ENCODE measurements at places on chromosomes 7 and 10. TPM values are rescaled to one million over a fixed set of nuclear protein-coding genes. Genes with fewer than 3 reads are reported as not detected.

- DNase-seq, result no peak
Measured at GRCh38 chr10:26357203-26357602, 80.9 kb upstream of the APBB1IP start.

DNA sequence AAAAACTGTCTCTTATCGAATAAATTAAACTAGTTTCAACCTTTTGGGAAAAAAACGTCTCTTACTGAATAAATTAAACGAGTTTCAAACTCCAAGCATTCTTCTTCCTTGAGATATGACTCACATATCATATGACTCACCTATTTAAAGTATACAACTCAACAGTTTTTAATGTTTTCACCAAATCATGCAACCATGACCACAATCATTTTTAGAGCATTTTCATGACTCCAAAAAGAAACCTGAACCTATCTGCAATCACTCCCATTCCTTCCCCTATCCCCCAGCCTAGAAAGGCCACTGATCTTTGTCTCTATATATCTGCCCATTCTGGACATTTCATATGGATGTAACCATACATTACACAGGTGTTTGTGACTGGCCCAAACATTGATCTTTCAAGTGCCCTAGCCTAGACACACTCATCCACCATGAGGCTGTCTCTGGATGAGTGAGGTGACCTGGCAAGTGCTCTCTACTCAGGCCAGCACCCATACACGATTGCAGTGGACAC lies 115.3 kb downstream of the PIP4K2A start:
- DNase-seq, result no peak

- DNase-seq, result no peak
Measured at GRCh38 chr10:110376021-110376766, 71.5 kb upstream of the SMNDC1 start.

DNA sequence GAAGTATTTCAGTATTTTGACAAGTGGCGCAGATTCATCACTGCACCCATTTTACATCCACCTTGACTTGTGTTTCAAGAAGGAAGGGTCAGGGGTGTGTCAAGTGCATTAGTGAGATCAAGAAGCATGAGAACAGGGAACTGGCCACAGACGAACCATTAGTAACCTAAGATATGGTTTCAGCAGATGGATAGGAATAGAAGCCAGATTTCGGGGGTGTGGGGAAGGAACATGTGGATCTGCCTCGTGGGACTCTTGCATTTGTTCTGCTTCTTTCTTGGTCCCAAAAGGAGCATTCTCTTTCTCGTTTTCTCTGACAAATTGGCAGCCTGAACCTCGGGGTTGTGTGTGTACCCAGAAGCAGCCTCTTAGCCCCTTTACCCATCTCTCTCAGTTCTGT lies 9.6 kb downstream of the DENND2A start:
- DNase-seq, result no peak

The VIPR2 gene
- 0.80 TPM for total RNA-seq

DNA sequence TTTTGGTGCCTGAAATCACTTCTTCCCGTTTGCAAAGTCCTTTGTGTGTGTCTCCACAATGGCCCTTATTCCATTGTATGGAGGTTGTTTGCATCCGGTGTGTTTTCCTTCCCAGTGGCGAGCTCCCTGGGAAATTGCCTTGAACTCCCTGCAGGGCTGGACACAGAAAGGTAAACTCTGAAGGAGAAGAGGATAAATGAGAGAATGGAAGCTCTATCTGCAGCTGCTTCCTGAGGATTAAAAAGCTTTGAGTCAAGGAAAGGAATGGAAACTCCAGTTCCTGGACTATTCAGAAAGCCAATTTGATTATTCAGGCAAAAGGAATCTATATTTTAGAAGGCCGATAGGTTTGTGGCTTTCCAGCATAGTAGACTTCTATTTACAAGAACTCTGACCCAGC lies 4.4 kb upstream of the GRK5 start:
- no peak for DNase-seq

DNA sequence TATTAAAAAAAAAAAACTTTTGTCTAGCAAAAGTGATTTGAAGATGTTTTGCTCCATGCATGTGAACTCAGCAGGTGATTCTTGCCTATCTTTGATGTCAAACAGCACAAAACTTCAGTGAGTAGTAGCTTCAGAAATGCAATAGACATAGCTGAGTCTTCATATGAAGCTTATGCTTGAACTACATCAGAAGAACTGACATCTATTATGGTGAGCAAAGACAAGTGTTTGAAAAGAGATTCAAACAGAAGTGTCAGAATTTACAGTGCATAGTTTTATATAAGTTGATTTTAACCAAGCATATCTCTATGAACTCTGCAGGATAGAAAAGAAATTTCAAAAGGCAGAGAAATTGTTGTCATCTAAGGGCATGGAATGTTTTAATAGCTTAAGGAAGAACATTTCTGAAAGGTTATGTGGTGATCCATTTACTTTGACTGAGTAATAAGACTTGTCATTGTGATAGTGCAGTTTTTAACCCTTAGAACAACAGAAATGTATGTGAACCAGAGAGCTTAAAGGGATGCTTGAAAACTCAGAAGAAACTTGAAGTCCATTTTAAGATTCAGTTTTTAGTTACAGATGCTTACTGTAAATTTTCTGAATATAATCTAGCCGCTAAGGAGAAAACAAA lies 351.4 kb downstream of the MDFIC start:
- no peak for DNase-seq

GRCh38 chr10:61786728-61787127 lies 114.8 kb upstream of the ARID5B start:
- no peak for DNase-seq

DNA sequence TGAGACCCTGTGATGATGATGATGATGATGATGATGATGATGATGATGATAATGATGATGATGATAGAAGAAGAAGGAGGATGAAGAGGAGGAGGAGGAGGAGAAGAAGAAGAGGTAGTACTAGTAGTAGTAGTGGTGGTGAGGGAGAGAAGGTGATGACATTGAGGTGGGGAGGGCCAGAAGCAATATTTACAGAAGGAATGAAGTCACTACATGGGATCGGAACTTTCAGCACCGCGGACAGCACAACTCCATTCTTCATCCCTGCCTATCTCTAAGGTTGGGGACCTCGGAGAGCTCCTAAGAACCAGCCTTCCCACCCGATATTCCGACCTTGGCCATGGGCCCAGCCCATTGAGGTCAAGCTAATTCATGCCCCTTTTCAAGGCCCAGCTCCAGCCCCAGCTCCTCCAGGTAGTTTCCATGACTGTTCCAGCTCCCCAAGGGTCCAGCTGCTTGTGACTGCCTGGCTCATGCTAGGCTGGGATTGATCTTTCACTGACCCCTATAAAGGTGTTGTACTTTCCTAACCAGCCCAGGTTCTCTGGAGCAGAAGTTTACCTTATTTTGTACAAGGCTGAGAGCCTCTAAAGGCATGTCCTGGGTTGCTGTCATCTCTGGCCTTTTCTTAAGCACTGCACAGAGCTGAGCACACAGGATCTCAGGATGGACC lies 10.3 kb downstream of the CRHR2 start:
- DNase-seq, result peak; percentile 51

The IQCE gene
- 10.0 TPM for total RNA-seq

DNA sequence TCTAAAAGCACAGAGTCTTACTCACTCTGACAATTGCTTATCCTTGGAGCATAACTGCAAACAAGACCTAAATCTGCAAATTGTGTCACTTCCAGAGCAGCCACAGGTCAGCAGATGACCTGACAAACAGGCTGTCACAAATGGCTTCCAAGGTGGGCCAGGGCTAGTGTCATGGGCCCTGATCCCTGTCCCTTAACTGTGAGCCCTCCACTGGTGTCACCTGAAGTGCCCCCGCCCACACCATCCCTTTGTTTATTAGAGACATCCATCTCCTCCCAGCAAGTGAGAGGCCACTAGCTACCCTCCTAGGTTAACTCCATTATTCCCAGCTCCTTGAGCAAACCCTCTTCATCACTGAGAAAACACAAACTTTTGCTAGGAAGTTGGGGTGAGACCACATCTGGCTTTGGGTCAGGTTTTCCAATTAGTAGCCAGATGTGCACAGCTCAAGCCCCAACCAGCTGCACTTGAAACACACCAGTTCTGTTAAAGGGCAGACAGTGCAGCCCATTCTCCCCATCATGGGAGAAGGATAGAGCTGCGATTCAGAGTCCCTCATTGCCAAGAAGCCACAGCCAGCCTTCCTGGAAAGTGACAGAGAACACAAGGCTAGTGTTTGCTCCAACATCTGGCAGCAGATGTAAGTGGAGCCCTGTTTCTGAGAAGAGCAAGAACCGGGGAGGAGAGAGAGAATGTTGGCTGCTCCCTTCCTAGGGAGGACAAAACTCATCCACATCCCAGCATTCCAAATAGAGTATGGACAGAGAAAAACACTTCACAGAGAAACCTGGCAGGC lies 75.7 kb upstream of the NANOS1 start:
- DNase-seq, result no peak

DNA sequence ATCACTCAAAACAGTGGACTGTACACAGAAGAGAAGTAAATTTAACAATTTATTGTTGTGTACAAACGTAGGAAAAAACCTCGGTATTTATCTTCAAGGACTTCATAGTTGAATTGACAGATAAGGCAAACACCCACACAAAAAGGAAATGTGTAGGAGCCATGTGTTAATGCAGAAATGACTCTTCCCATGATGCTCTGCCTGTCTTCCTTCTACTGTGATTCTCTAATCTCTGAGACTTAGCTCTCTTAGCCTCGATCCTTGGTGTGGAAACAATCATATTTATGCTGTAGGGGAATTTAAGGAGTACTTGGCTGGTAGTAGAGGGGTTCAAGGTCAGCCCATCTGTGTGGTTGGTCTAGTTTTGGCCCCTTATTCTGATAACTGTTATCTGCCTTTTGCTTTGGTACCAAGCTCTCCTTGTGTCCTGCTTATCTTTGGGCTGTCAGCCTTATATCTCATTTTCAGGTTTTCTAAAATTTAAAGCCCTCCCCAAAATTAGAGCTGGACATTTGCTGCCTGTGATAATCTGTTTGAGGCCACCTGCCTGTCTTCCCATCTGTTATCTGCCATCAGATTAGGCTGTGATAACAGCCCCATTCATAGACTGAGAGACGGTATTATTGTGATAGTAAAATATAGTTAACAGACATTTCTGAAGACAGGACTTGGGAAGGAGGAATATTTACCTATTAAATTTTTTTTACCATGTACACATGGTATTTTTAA lies 81.7 kb downstream of the GPR85 start:
- no peak for DNase-seq

DNA sequence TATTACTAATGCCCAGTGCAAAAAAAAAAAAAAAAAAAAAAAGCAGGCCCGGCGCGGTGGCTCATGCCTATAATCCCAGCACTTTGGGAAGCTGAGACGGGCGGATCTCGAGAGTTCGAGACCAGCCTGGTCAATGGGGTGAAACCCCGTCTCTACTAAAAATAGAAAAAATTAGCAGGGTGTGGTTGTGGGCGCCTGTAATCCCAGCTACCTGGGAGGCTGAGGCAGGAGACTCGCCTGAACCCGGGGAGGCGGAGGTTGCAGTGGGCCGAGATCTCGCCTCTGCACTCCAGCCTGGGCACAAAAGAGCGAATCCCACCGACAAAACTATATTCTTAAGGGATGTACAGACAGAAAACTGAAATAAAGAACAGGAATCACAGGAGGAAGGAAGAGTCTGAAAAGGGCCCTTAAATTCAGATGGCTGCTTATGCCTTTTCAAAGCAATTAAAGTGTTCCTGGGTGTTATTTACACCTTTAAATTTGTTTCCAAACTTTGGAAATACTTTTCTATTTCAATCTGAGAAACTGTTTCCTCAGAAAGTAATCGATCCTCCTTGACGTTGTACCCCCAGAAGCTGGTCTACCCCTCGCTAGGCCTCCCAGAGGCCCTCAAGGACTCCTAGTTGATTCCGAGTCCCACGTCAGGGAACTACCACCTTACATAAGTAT lies 2.0 kb upstream of the KMT2E start:
- DNase-seq, result peak; percentile 57

DNA sequence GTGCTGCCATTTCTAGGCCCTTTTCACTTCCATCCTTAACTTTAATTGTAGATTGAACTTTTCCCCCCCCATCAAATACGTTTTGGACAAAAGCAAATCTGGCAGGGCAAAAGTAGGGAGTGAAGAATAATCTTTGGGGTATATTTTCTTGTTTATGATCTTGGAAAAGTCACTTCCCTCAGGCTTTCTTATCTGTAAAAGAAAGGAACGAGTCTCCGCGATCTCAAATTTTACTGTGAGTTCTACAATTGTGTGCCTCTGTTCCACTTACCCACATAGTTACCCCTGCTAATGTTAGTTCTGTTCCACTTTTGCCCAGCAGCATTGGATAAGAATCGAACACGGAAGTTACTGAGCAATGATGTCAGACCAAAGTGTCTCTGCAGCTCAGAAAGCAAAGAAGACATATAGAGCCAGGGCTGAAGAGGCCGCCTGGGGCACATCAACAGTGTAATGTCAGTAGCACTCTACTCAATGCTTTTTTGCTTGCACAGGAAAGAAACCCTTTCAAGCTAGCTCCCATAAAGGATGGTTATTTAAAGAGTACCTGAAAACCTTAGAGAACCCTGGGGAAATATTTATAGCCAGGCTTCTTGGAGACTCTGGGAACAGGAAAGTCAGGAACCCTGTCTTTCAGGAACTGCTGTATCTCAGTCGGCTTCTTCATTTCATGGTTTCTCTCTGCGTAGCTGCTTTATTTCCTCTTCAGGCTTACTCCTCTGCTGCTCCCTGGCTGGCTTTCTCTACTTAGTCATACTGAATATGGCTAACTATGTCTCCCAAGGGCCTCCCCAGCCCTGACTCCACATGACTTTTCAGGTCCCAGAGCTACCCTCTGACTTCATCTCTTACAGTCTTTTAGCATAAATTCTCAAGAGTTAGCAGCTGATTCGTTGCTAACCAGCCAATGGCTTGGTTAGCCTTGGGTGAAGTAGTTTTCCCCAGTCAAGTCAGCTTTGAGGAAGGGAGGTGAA lies 123.7 kb upstream of the FAM3C start:
- no peak for DNase-seq

- no peak for DNase-seq
Measured at GRCh38 chr7:51315393-51316261, 982 bp downstream of the COBL start.

DNA sequence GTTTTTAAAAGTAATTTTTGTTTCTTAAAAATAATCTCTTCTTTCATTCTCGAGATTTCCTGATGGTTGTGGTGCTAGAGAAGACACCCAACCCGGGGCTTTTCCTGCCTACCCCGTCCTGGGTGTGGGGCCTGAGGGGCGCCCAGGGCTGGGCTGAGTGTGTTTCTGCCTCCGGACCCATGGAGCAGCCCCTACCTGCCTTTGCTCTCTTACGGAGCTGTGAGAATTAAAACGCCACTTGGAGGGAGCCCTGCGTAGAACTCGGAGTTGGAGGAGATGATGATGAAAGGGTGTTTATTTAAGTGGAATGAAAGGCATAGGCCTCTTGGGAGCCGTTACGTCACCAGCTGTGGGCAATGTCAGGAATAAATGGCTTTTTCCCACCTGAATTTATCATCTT lies 261.8 kb upstream of the SHH start:
- DNase-seq, result no peak

GRCh38 chr10:3948843-3949242 lies 163.8 kb upstream of the KLF6 start:
- DNase-seq, result peak; percentile 62
